ENCODE measurements at places on chromosomes 12 and 14.
A peak's percentile ranks its signal among the peaks of the same experiment; 100 is the strongest.

DNA sequence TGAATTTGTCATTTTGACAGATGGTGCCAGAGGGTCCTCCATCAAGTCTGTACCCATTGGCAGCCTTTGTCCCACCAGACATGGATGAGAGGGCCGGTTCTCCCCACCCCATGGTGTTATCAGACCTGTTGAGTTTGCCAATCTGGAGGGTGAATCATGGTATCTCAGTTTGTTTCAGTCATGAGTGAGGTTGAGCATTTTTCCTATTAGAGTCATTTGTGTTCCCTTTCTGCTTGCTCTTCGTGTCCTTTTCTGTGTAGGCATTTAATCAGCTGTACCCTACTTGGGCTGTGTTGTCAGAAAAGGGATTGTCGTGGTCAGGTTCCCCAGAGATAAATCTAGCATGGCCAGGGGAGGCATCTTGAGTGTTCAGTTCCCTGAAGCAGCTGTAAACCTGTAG, 30.5 kb downstream of the SLC24A4 start:
- DNase-seq: no peak

GRCh38 chr14:105098316-105098715, 33.1 kb upstream of the GPR132 start:
- no peak for DNase-seq

- no peak for DNase-seq
Observed at GRCh38 chr12:124298685-124299410, 4.0 kb downstream of the RFLNA start.

GRCh38 chr12:45473636-45474035, 255.9 kb upstream of the ARID2 start:
- DNase-seq: no peak

GRCh38 chr12:102631274-102631673, 150.9 kb upstream of the IGF1 start:
- no peak for DNase-seq

- DNase-seq: no peak
Observed at GRCh38 chr14:80678436-80678835, 263.1 kb downstream of the CEP128 start.

- no peak for DNase-seq
Observed at GRCh38 chr12:119666900-119667576, 895 bp upstream of the PRKAB1 start.

DNA sequence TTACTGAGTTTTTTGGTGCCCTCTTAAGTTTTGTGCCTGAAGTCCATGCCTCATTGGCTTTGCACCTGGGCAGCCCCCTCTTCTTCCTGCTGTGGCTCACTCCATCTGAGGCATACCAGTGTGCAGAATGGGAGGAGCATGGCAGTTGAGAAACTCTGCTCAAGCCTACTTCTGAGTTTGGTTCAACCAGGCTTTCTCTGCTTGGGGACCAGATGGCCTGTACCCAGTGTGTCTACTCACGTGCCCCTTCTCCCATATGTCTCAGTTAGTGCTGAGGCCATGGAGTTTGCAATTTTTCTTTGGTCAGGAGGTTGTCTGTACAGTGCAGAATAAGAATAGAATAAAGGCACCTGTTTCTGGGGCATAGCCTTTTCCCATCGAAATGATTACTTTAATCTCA, 383.3 kb upstream of the DDHD1 start:
- DNase-seq: no peak

DNA sequence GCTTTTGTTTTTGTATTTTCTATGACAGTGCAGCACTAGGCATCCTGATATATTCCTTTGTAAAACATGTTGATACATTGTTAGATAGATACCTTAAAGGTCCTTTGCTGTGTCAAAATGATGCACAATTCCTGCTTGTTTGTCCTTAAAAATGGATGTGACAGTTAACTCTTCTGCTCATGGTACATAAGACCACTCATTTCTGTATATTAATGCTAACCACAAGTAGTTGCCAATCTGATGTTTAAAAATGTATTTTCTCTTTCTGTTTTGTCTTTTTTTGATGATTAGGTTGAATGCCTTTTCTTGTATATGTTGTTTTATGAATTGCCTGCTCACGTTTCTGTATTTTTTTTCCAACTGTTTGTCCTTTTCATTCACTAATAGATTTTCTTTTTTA, 35.1 kb downstream of the ATF7IP start:
- DNase-seq: no peak

DNA sequence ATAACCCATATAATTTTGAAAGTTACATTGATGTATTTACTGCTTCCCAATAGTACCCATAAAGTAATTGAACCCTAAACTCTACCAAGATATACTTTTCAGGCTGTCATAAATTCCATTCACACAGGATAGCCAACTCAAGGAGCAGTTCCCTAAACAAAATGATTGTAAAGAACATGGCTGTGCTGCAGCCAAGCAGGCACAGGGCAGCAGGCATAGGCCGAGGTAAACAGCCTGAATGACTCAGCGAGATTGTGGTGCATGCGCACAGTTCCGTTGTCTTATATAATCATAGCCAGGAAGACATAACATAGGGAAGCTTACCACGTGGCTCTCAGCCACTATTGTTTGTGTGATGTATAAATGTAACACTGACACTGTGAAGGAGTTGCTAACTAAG, 344.9 kb downstream of the FSCB start:
- no peak for DNase-seq

- no peak for DNase-seq
Observed at GRCh38 chr12:100579844-100580243, 6.4 kb downstream of the GAS2L3 start.

DNA sequence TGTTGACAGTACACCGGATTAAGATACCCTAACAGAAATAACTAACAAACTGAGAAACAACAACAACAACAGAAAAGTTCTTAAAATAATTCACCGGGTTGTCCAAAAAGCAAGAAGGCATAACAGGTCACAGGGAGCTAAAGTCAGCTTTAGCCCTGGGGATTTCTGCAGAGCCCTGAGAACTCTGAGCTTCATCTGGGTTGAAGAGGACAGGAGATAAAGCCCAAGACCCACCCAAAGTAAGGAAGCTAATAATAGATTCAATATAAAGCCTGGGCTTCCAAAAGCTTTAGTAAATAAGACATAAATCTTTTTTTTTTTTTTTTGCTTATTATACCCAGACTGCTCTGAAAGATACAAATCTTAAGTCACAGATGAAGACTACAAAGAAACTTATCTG, 44.1 kb upstream of the MTERF2 start:
- no peak for DNase-seq

DNA sequence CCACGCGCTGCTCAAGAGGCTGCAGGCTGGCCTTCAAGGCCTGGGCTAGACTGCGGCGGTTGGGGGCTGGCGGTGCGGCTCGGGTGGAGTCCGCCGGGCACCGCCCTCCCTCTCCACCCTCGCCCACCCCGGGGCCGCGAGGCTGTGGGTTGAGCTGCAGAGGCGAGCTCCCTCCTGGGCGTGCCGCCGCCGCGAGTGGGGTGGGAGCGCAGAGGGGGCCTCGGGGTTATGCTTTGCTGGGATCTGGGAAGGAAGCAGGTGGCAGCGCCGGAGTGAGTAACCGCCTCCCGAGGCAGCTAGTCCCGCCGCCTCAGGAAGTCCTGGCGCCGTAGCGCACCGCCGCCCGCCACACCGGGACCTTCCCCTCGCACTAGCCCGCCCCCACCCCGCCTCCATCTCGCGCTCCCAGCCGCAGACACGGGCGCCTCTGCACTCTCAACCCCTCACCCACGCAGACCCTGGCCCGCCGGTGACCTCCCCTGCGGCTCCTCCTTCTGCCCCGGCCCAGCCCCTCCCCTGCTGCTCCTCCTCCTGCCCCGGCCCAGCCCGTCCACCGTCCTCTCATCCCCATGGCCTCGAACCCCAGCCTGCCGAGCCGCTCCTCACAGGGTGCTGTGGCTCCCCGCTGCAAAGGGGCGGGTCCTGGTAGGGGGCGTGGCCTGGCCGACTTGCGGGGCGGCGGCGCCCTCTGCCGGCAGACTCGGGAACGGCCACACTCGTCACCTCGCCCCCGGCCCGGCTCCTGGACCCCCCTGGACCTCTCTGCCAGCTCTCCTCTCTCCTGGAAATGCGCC, 16.6 kb downstream of the TAMALIN start:
- peak; percentile 94 for DNase-seq

- DNase-seq: no peak
Observed at GRCh38 chr14:24941719-24942118, 108.2 kb downstream of the STXBP6 start.

DNA sequence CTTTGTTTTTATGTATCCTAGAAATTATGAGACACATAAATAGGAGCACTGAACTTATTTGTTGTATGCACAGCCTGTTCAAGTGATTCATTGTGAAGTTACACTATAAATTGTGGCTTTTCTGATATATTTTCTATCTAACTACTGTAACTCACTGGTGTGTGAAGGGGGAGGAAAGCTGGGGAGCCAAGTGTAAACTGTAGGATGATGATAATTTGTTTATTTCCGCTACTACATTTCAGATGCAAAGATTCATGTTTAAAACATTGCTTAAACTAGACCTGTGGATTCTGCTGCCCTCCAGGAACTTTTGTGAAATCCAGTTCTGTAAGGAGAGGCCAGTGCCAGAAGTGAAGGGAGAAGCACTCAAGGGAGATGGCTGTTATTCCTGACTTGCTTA, 3.3 kb downstream of the TMTC2 start:
- no peak for DNase-seq

DNA sequence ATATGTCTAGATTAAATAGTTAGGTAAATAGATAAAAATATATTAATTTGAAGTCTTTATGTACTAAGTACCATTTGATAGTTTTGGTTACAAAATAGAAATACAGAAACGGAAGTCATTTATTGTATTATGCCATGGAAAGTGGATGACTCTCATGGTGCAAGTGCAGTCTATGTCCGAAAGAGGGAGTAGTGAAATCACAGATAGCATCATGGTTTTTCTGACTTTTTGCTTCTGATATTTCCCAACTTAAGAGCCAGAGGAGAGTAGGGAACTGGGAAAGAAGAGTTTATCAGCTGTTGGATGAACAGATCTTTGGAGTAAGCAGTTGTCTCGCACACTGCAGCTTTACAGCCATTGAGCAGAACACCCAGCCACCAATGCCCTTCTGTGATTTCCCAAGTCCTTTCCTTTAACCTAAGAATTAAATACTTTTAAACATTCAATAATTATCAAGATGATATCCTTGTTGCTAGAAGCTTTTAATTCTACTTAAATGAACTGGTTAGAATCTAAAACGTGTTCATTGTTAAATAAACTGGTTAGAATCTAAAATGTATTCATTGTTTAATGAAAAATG, 18.4 kb upstream of the SRGAP1 start:
- peak; percentile 18 for DNase-seq

GRCh38 chr14:60561845-60562746, 53.1 kb downstream of the SIX6 start:
- peak; percentile 57 for DNase-seq

DNA sequence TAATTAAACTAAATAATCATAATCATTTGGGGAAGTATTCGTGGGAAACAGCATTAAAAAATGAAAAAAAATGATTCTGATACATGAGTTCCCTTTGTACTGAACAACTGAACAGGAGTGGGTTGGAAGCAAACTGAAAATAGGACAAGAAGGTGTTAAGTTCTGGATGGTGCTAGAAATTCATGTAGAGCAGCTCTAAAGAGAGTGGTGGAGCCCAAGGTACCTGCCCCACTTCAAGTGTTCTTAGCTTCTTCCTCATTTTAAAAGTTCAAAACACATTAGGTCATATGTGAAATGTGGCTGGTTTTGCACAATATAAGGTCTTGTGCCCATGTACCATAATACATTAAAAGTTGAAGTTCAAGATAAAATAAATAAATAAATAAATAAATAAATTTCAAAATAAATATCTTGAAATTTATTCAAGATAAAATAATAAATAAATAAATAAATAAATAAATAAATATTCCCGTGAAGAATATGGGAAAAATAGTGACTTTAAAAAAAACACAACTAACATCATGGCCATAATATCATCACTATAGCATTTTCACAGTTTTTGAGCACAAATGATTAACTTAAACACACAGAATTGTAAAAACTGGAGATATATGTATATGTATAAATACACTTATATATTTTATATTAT, 191.5 kb upstream of the PRKD1 start:
- no peak for DNase-seq

GRCh38 chr14:98144964-98145363, 1127.0 kb downstream of the BCL11B start:
- no peak for DNase-seq

- DNase-seq: no peak
Observed at GRCh38 chr12:53204351-53204750, 2.7 kb downstream of the ITGB7 start.

GRCh38 chr14:95098984-95099599, 58.2 kb downstream of the DICER1 start:
- peak; percentile 68 for DNase-seq

- no peak for DNase-seq
Observed at GRCh38 chr12:69540987-69541386, 44.3 kb upstream of the CCT2 start.

- DNase-seq: no peak
Observed at GRCh38 chr12:50016501-50017475, 8.5 kb downstream of the RACGAP1 start.

GRCh38 chr12:96069511-96070231, 34.3 kb upstream of the LTA4H start:
- no peak for DNase-seq

- no peak for DNase-seq
Observed at GRCh38 chr12:53378724-53379388, 1.1 kb upstream of the SP1 start.

GRCh38 chr14:22887260-22887989, 4.4 kb downstream of the REM2 start:
- no peak for DNase-seq

DNA sequence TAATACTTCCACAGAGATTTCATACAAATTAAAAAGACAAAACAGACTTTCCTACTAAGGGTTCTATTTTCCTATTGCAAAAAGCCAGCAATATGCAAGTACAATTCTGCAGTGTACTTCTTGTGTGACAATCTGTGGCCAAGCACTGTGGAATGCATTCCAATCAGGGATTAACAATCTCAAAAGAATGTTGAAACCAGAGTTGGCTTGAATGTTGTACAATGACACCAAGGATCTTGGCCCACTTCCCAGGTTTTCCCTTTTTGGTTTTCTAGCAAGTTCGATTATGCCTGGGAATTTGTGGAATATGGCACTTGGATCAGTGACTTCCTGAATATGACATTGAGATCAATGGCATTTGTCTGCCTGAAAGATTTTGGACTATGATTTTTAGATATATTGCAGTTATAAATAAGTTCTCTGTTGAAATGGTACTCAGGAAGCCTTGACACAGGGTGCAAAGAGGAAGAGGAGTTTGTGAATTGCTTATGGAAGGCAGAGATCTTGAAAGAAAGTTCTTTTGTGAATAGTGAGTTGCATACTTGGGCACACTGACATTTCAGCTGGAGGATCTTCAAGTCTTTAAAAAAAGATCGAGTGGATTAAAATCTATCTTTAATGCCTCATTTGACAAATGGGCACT, 81.4 kb upstream of the FERMT2 start:
- no peak for DNase-seq
